Activated CD8-positive, alpha-beta memory T cell treated with anti-CD3 and anti-CD28 coated beads for 36 hours (primary cell): ENCODE measurements at places on chromosomes 13 and 19. TPM values are rescaled to one million over a fixed set of nuclear protein-coding genes. Genes with fewer than 3 reads are reported as not detected.

TRMT1 gene
- total RNA-seq, result 130 TPM

CYP4F2 gene
- total RNA-seq, result not detected

UCHL3 gene
- 42.7 TPM for total RNA-seq

ADGRE3 gene
- total RNA-seq, result not detected

RASGRP4 gene
- 1.0 TPM for total RNA-seq

ZNF723 gene
- total RNA-seq, result not detected

TPP2 gene
- total RNA-seq, result 75.3 TPM

C19orf85 gene
- not detected for total RNA-seq

MISP gene
- not detected for total RNA-seq

EML2 gene
- 122 TPM for total RNA-seq

FOSB gene
- total RNA-seq, result 3.9 TPM

CCDC122 gene
- 2.3 TPM for total RNA-seq
